PC-9 (cell line): ENCODE measurements at places on chromosomes 2 and 18. TPM values are rescaled to one million over a fixed set of nuclear protein-coding genes. Genes with fewer than 3 reads are reported as not detected.

GRCh38 chr2:100986157-100986556 lies 15.9 kb upstream of the RPL31 start:
- no peaks in the 10 kb centered on the region for H3K27me3 ChIP-seq
- H3K4me1 ChIP-seq = no peaks in the 10 kb centered on the region
- peaks cover 34% of the 10 kb centered on the region for H3K36me3 ChIP-seq
- H3K4me3 ChIP-seq = no peak overlapping the region
- H3K27ac ChIP-seq = no peak overlapping the region
- no peak for DNase-seq

Gene FBXO36
- 3.6 and 3.9 TPM in 2 replicates for total RNA-seq

DNA sequence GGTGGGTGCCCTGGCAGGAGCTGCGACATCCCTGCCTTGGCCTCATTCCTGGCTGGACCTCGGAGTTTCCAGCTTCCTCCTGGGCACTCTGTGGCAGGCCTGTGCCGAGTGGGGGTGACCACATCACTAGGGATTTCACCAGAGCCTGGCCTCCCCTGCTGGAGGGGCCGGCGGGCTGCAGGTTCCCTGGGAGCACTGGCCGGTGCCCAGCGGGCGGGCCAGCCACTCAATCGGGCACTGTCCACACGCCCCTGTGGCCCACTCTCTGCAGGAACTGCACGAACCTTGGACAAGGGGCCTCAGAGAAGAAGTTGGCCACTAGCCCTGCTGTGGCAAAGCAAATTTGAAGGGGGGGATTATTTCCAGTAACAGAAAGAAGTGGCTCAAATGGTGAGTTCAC lies 110.7 kb upstream of the APCDD1 start:
- no peak overlapping the region for H3K4me3 ChIP-seq
- no peaks in the 10 kb centered on the region for H3K4me1 ChIP-seq
- no peaks in the 10 kb centered on the region for H3K27me3 ChIP-seq
- H3K27ac ChIP-seq = no peak overlapping the region
- DNase-seq = no peak

- no peak overlapping the region for H3K4me3 ChIP-seq
- H3K27ac ChIP-seq = 0 out of 2 replicates have a peak overlapping the region, but pooled peaks have one; percentile 18
- H3K36me3 ChIP-seq = 0 out of 2 replicates have a peak, but pooled peaks cover 7% of the 10 kb centered on the region
- H3K27me3 ChIP-seq = no peaks in the 10 kb centered on the region
- H3K4me1 ChIP-seq = no peaks in the 10 kb centered on the region
- no peak for DNase-seq
Measured at GRCh38 chr2:26122630-26123029, 50.3 kb upstream of the GAREM2 start.

Gene PLGLB1
- total RNA-seq = 2.7 and 5.7 TPM in 2 replicates

Gene ANKRD62
- total RNA-seq = 0.20 TPM in 1 of 2 replicates, not detected in the other

DNA sequence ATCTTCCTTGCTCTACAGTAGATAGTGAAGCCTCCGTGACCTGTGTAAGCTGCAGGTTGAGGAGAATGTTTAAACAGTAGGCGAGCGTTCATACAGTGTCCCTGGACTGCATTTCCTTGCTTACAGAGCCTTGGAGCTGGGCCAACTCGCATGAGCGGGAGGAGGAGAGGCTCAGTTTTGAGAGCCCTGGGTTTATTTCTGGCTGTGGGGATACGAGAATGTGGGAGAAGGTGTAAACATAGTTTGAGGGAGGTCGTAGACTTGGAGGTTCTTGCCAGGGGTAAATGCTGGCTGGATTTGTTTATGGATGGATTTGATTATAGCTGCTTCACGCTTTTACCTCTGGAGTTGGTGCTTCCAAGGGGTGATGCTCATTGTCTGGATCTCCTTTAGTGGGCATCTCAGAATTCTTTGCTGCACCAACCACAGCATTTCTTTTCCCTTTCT lies 20.8 kb downstream of the CRIM1 start:
- peak; percentile 29 for DNase-seq
- H3K36me3 ChIP-seq = 0 out of 2 replicates have a peak, but pooled peaks cover 17% of the 10 kb centered on the region
- H3K27ac ChIP-seq = peak overlapping the region; percentile 88
- no peaks in the 10 kb centered on the region for H3K27me3 ChIP-seq
- no peak overlapping the region for H3K4me3 ChIP-seq
- H3K4me1 ChIP-seq = peaks cover 98% of the 10 kb centered on the region

- H3K27ac ChIP-seq = no peak overlapping the region
- H3K27me3 ChIP-seq = peaks cover 19% of the 10 kb centered on the region
- DNase-seq = no peak
- H3K4me3 ChIP-seq = no peak overlapping the region
Measured at GRCh38 chr2:236863729-236864126, 222.0 kb upstream of the COPS8 start.

DNA sequence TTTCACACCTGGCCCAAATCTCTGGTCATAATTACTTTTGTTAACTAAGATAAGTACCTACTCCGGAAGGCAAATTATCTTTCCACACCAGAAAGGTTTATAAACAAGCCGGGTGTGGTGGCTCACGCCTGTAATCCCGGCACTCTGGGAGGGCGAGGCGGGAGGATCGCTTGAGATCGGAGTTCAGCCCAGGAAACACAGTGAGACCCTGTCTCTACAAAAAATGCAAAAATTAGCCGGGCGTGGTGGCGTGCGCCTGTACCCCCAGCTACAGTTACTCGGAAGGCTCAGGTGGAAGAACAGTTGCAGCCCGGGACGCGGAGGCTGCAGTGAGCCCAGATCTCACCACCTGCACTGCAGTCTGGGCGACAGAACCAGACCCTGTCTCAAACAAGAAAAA lies 2.1 kb downstream of the PUM2 start:
- no peaks in the 10 kb centered on the region for H3K27me3 ChIP-seq
- DNase-seq = peak; percentile 6
- H3K4me1 ChIP-seq = peaks cover 39% of the 10 kb centered on the region
- peak overlapping the region; percentile 81 for H3K4me3 ChIP-seq
- H3K27ac ChIP-seq = no peak overlapping the region

DNA sequence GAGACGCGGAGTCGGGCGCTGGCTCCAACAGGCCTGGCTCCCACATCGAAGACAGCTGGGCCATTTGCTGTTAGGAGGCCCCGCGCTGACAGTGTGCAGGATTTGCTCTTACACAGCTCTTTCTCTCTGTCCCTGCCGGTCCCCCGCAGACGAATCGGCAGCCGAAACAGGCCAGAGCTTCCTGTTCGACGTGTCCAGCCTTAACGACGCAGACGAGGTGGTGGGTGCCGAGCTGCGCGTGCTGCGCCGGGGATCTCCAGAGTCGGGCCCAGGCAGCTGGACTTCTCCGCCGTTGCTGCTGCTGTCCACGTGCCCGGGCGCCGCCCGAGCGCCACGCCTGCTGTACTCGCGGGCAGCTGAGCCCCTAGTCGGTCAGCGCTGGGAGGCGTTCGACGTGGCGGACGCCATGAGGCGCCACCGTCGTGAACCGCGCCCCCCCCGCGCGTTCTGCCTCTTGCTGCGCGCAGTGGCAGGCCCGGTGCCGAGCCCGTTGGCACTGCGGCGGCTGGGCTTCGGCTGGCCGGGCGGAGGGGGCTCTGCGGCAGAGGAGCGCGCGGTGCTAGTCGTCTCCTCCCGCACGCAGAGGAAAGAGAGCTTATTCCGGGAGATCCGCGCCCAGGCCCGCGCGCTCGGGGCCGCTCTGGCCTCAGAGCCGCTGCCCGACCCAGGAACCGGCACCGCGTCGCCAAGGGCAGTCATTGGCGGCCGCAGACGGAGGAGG lies 3.5 kb downstream of the GDF7 start:
- H3K4me3 ChIP-seq = no peak overlapping the region
- H3K27me3 ChIP-seq = no peaks in the 10 kb centered on the region
- no peaks in the 10 kb centered on the region for H3K36me3 ChIP-seq
- no peak overlapping the region for H3K27ac ChIP-seq
- H3K4me1 ChIP-seq = 0 out of 2 replicates have a peak, but pooled peaks cover 5% of the 10 kb centered on the region
- DNase-seq = no peak

- H3K27me3 ChIP-seq = no peaks in the 10 kb centered on the region
- H3K4me3 ChIP-seq = no peak overlapping the region
- no peak for DNase-seq
- no peaks in the 10 kb centered on the region for H3K4me1 ChIP-seq
Measured at GRCh38 chr2:207107551-207107950, 58.2 kb downstream of the KLF7 start.

- H3K36me3 ChIP-seq = no peaks in the 10 kb centered on the region
- peak overlapping the region; percentile 61 for H3K4me3 ChIP-seq
- H3K27me3 ChIP-seq = no peaks in the 10 kb centered on the region
Measured at GRCh38 chr2:238320648-238321281, 447 bp downstream of the TRAF3IP1 start.

GRCh38 chr2:151819920-151820319 lies 8.3 kb downstream of the ARL5A start:
- no peaks in the 10 kb centered on the region for H3K4me1 ChIP-seq
- no peaks in the 10 kb centered on the region for H3K36me3 ChIP-seq
- no peaks in the 10 kb centered on the region for H3K27me3 ChIP-seq
- DNase-seq = no peak
- no peak overlapping the region for H3K4me3 ChIP-seq

DNA sequence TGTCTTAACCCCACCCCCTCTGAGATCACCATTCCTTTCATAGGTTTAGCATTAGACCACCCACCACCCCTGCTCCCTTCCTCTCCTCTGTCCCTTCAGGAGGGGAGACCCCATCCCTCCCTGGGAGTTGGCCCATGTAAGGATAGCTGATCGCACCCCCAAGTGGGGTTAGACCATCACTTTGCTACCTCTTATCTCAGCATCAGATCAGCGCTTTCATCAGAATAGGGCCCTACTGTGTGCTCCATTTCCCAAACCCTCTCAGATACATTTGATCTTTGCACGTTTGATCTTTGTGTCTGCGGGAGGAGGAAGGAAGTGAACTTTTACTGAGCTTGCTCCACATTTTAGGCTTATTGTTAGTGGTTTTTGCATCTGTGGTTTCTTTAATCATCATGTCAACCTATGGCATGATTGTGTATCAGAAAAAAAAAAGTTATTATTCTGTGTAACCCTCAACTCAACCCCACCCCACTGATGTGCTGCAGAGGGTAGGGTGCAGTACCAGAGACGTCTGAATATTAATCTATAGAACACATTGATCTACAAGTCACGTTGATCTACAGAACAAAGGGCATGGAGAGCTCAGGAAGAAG lies 81.2 kb downstream of the PDCL3 start:
- no peaks in the 10 kb centered on the region for H3K27me3 ChIP-seq
- H3K4me1 ChIP-seq = 0 out of 2 replicates have a peak, but pooled peaks cover 5% of the 10 kb centered on the region
- H3K36me3 ChIP-seq = no peaks in the 10 kb centered on the region
- H3K4me3 ChIP-seq = no peak overlapping the region
- DNase-seq = no peak
- H3K27ac ChIP-seq = no peak overlapping the region

DNA sequence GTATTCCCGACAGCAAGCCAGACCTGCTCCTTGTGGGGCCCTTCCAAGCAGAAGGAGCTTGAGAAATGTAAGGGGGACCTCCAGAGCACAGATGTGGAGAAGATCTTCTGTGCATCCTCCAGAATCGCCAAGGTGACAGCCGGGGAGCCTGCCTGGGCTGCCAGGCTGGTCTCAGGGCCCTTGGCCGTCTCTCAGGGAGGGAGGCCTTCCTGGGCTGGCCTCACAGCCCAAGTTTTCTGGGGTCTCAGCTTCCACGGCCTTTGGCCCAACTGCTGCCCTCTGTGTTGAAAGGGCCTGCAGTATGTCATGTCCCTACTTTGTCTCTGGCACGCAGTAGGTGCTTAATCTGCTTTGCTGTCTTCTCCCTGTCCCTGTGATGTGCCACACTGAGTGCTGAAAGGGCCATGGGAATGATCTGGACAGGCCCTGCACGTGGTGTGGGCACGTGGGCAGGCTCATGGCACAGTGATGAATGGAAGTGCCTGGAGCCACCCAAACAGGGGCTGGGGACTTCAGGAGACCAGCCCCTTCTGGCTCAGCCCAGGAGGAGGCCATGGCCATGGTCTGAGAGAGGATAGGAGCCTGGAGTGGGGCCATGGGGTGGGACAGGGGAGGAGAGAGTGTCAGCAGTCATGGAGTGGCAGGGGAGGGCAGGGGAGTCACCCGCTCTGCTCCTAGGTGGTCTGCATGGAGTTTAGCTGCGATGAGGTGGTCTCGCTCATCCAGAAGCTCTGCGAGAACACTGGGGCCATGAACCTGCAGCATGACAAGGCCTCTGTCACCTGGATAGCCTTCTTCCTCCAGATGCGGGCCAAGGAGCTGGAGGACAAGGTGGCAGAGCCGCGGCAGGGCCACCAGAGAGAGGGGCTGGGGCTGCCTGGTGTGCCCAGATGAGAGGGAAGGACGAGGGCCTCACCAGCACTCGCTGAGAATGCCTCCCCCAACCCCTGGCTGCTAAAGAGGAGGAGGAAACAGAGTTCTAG lies 35.4 kb downstream of the HJURP start:
- no peak overlapping the region for H3K27ac ChIP-seq
- DNase-seq = no peak
- H3K27me3 ChIP-seq = no peaks in the 10 kb centered on the region

- H3K4me3 ChIP-seq = no peak overlapping the region
- no peak overlapping the region for H3K27ac ChIP-seq
- H3K4me1 ChIP-seq = peaks cover 14% of the 10 kb centered on the region
- no peak for DNase-seq
- H3K27me3 ChIP-seq = no peaks in the 10 kb centered on the region
- H3K36me3 ChIP-seq = no peaks in the 10 kb centered on the region
Measured at GRCh38 chr2:42830922-42831574, 38.7 kb upstream of the HAAO start.

- H3K27ac ChIP-seq = no peak overlapping the region
- H3K4me3 ChIP-seq = no peak overlapping the region
- no peak for DNase-seq
- H3K27me3 ChIP-seq = no peaks in the 10 kb centered on the region
- no peaks in the 10 kb centered on the region for H3K36me3 ChIP-seq
Measured at GRCh38 chr18:28404694-28405093, 227.8 kb upstream of the CDH2 start.

Gene NDUFAF7
- total RNA-seq = 18.8 and 21.9 TPM in 2 replicates

Gene BOK
- 72.8 and 107 TPM in 2 replicates for total RNA-seq

- no peaks in the 10 kb centered on the region for H3K27me3 ChIP-seq
- no peaks in the 10 kb centered on the region for H3K4me1 ChIP-seq
- no peaks in the 10 kb centered on the region for H3K36me3 ChIP-seq
- H3K4me3 ChIP-seq = no peak overlapping the region
Measured at GRCh38 chr18:49074505-49074904, 123.7 kb upstream of the SMAD7 start.

- DNase-seq = no peak
- no peaks in the 10 kb centered on the region for H3K4me1 ChIP-seq
- H3K4me3 ChIP-seq = no peak overlapping the region
- no peak overlapping the region for H3K27ac ChIP-seq
- H3K36me3 ChIP-seq = no peaks in the 10 kb centered on the region
- H3K27me3 ChIP-seq = no peaks in the 10 kb centered on the region
Measured at GRCh38 chr2:67625690-67626475, 228.8 kb downstream of the ETAA1 start.

GRCh38 chr2:240439698-240440151 lies 4.3 kb downstream of the GPC1 start:
- peaks cover 21% of the 10 kb centered on the region for H3K4me1 ChIP-seq
- no peaks in the 10 kb centered on the region for H3K27me3 ChIP-seq
- no peak for DNase-seq
- H3K4me3 ChIP-seq = no peak overlapping the region

Gene LIPG
- 22.7 and 30.9 TPM in 2 replicates for total RNA-seq

Gene DSEL
- 2.1 and 2.5 TPM in 2 replicates for total RNA-seq

Gene TXNDC2
- total RNA-seq = 0.11 TPM in 1 of 2 replicates, not detected in the other

Gene CYP27C1
- 0.94 and 1.6 TPM in 2 replicates for total RNA-seq
